CD4-positive, alpha-beta T cell (primary cell): ENCODE measurements at places on chromosomes 5 and 9.

DNA sequence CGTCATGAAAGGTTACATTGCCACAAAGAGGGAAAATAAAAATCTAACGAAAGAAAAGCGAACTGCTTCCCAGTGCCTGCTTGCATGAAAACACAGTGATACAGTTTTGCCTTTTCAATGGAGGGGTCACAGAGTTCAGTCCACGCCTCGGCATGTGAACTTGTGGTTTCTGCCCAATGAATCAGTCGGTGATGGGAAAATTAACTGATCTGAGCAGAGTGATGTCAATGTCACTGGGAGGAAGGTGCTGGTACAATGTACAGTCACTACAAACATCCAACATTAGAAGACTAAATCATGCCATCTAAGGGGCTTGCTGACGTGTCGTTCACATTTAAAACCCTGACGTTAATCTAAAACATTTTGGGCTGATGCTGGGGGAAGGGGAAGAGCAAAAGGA, 151.8 kb upstream of the MSX2 start:
- no peaks in the 10 kb centered on the region for H3K27me3 ChIP-seq
- no peak for DNase-seq
- H3K4me1 ChIP-seq, result no peaks in the 10 kb centered on the region
- no peak overlapping the region for H3K27ac ChIP-seq
- no peak overlapping the region for H3K4me3 ChIP-seq

GRCh38 chr9:134377976-134378375, 51.7 kb downstream of the RXRA start:
- H3K4me3 ChIP-seq, result no peak overlapping the region
- no peak overlapping the region for H3K27ac ChIP-seq
- DNase-seq, result no peak
- H3K36me3 ChIP-seq, result no peaks in the 10 kb centered on the region
- H3K27me3 ChIP-seq, result no peaks in the 10 kb centered on the region

- no peaks in the 10 kb centered on the region for H3K36me3 ChIP-seq
- no peak overlapping the region for H3K27ac ChIP-seq
- DNase-seq, result peak; percentile 27
- H3K4me1 ChIP-seq, result peaks cover 4% of the 10 kb centered on the region
- H3K4me3 ChIP-seq, result no peak overlapping the region
Measured at GRCh38 chr9:89597711-89598362, 7.0 kb upstream of the GADD45G start.

DNA sequence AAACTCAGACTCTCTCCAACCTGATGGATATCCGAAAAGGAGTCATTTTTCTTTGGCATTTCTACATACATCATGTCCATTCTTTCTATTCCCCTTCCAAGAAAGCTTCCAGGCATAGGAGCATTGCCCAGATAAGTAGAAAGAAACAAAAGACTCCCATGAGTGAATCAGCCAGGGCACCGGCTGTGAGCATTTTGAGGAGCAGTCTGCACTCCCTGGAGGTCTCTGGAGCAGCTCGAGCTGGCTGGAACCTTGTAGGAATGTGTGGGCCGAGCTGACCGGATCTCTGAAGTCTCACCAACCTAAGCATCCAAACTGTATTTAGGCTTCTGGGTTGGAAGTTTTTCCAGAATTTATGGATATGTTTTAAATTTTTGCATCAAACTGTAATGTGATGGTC, 161.4 kb upstream of the TRPC7 start:
- H3K4me1 ChIP-seq, result no peaks in the 10 kb centered on the region
- H3K4me3 ChIP-seq, result no peak overlapping the region
- H3K27me3 ChIP-seq, result no peaks in the 10 kb centered on the region
- no peak for DNase-seq

- no peaks in the 10 kb centered on the region for H3K4me1 ChIP-seq
- no peak overlapping the region for H3K27ac ChIP-seq
- no peak overlapping the region for H3K4me3 ChIP-seq
- no peak for DNase-seq
- H3K36me3 ChIP-seq, result no peaks in the 10 kb centered on the region
Measured at GRCh38 chr9:16572005-16572734, 298.3 kb downstream of the BNC2 start.

DNA sequence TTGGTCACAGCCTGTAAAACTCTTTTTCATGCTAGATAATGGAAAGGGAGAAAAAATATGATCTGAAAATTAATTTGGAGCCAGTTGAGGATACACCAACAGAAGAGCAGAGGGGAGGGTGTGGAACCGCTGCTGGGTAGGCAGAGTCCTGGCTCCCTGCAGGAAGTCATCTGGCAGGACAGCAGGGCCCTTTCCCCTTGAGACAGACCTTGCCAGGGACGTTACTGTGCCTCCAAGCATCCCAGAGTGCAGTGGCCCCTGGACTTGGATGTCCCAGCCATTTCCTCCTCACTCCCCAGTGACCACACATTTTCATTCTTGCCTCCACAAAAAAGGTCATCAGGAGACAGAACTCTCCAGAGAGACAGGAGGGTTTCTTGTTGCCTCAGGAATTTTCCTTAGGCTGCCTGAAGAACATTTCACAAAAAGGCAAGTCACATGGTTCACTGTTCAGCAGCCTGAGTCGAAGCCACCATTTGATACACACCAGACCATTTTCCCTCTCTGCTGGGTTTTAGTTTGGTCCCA, 5.9 kb downstream of the TRPM3 start:
- H3K36me3 ChIP-seq, result no peaks in the 10 kb centered on the region
- H3K27ac ChIP-seq, result no peak overlapping the region
- H3K27me3 ChIP-seq, result no peaks in the 10 kb centered on the region
- H3K4me3 ChIP-seq, result no peak overlapping the region
- no peak for DNase-seq

- H3K36me3 ChIP-seq, result no peaks in the 10 kb centered on the region
- H3K4me1 ChIP-seq, result peaks cover 20% of the 10 kb centered on the region
- no peak overlapping the region for H3K4me3 ChIP-seq
Measured at GRCh38 chr5:175800656-175801081, 70.7 kb upstream of the CPLX2 start.

- no peak for DNase-seq
- H3K27ac ChIP-seq, result no peak overlapping the region
- H3K4me3 ChIP-seq, result no peak overlapping the region
- no peaks in the 10 kb centered on the region for H3K36me3 ChIP-seq
Measured at GRCh38 chr5:82942083-82942881, 134.9 kb downstream of the TMEM167A start.

GRCh38 chr5:305050-305449, 16.5 kb upstream of the AHRR start:
- peaks cover 8% of the 10 kb centered on the region for H3K4me1 ChIP-seq
- no peak overlapping the region for H3K27ac ChIP-seq
- no peak overlapping the region for H3K4me3 ChIP-seq

DNA sequence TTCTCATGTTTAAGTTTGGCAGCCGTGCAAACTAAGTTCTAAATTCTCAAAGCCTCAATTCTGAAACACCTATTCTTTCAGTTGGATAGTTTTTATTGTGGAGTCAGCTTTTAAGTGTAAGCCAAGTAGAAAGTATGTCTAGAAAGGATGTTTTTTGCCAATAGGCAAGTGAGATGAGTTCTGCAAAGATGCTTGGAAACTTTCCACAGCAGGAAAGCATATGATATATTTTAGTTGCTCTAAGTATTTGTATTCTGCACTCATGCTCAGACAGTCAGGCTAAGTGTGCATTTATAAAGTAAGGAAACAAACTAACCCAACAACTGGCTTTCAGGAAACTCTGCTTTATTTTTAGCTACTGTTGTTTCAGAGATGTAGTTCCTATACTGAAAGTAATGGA, 67.3 kb upstream of the CDH18 start:
- H3K36me3 ChIP-seq, result no peaks in the 10 kb centered on the region
- no peaks in the 10 kb centered on the region for H3K4me1 ChIP-seq
- H3K4me3 ChIP-seq, result no peak overlapping the region
- no peak overlapping the region for H3K27ac ChIP-seq
- DNase-seq, result no peak

- H3K27ac ChIP-seq, result no peak overlapping the region
- H3K27me3 ChIP-seq, result peaks cover 46% of the 10 kb centered on the region
- DNase-seq, result no peak
Measured at GRCh38 chr9:34575241-34575640, 14.3 kb downstream of the CNTFR start.

DNA sequence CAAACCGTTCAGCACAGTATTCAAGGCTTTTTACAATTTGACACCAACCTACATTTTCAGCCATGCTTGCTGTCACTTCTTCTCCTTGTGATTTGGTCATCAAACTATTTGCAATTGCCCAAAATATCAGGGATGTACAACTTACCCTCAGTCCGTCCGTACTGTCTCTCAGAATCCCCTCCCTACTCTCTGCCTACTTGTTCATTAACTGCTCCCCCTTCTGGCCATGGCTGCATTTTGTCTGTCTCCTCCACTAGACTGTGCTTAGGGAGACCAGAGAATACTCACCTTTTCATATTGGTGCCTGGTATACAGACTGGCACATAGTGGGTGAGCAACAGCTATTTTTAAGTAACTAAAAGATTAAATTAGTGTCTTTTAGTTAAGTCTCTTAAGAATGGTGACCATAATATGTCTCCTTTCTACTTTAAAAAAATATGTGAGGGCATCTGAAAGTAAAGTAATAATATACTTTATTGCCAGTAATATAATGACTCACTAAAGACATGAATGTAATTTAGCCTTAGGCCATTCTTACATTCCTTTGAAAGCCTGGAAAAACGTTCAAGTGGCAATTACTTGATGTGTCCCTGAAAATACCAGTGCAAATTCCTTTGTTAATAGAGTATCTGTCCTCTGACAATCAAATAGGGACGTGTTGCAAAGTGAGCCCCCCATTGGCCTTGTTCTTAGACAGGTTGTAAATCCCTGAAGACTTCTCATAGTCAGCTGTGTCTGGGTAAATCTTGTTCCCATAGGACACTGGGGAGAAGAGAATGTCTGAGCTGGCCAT, 27.8 kb downstream of the PRLR start:
- H3K36me3 ChIP-seq, result no peaks in the 10 kb centered on the region
- H3K27ac ChIP-seq, result no peak overlapping the region
- no peak overlapping the region for H3K4me3 ChIP-seq
- no peaks in the 10 kb centered on the region for H3K4me1 ChIP-seq
- peaks cover 10% of the 10 kb centered on the region for H3K27me3 ChIP-seq

- H3K4me3 ChIP-seq, result no peak overlapping the region
- H3K27ac ChIP-seq, result no peak overlapping the region
- H3K36me3 ChIP-seq, result no peaks in the 10 kb centered on the region
- no peaks in the 10 kb centered on the region for H3K27me3 ChIP-seq
Measured at GRCh38 chr5:43348207-43348606, 35.0 kb upstream of the HMGCS1 start.

DNA sequence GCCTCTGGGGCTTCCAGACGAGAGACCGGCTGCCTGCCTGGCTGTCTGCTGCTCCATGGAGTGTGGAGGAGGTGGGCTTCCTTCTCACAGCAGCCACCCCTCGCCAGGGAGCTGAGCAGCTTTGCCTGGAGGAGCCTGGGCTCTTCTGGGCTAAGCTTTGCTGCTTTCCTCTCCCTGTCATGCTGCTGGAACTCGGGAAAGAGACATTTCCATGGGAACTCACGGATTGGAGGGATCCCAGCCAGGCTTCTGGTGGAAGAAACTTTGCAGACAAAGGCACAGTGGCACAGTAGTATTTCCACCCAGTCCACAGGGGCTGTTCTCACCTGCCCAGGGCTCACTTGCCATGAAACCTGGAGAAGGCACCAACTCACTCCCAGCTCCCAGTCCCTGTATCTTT, 5.6 kb upstream of the NTNG2 start:
- no peaks in the 10 kb centered on the region for H3K36me3 ChIP-seq
- peaks cover 12% of the 10 kb centered on the region for H3K27me3 ChIP-seq
- no peak overlapping the region for H3K4me3 ChIP-seq
- DNase-seq, result no peak

GRCh38 chr9:72734631-72735030, 213.2 kb downstream of the TMC1 start:
- no peaks in the 10 kb centered on the region for H3K36me3 ChIP-seq
- no peak overlapping the region for H3K4me3 ChIP-seq
- no peaks in the 10 kb centered on the region for H3K4me1 ChIP-seq
- no peak for DNase-seq

GRCh38 chr9:35042081-35042604, 30.3 kb downstream of the VCP start:
- H3K36me3 ChIP-seq, result peaks cover 29% of the 10 kb centered on the region
- DNase-seq, result no peak
- no peak overlapping the region for H3K27ac ChIP-seq

- no peaks in the 10 kb centered on the region for H3K36me3 ChIP-seq
- DNase-seq, result no peak
- no peak overlapping the region for H3K4me3 ChIP-seq
- no peak overlapping the region for H3K27ac ChIP-seq
Measured at GRCh38 chr5:133881576-133882388, 86.6 kb downstream of the C5orf15 start.

GRCh38 chr5:81517462-81517861, 123.5 kb upstream of the ACOT12 start:
- DNase-seq, result no peak
- H3K4me3 ChIP-seq, result no peak overlapping the region
- H3K27me3 ChIP-seq, result no peaks in the 10 kb centered on the region
- H3K36me3 ChIP-seq, result no peaks in the 10 kb centered on the region
- no peaks in the 10 kb centered on the region for H3K4me1 ChIP-seq
- no peak overlapping the region for H3K27ac ChIP-seq

DNA sequence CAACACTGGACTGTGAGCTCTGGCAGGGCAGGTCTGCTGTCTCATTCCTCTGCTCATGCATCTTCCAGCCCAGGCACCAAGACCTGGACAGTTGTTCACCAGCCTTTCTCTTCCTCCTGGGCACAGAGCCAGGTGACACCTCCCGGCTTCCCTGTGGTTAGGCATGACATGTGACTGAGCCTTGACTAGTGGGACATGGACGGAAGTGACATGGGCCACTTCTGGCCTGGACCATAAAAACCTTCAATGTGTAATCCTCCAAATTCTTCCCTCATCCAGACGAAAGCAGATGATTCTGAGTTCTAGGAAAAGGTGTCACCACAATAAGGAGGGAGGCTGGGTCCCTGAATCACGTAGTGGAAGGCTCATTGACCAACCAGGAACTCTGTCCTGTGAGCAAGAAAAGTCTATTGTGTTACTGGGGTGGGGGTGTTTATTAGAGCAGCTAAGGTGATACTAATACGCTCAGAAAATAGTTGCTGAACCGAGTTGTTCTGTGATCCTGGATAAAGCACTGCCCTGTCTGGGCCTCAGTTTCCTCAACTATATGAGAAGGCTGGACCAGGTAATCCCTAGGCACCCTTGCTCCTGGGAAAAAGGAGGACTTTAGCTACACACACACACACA, 26.6 kb upstream of the CRB2 start:
- no peak overlapping the region for H3K27ac ChIP-seq
- no peak overlapping the region for H3K4me3 ChIP-seq
- no peaks in the 10 kb centered on the region for H3K36me3 ChIP-seq
- H3K4me1 ChIP-seq, result peaks cover 4% of the 10 kb centered on the region

GRCh38 chr9:97970165-97970564, 13.0 kb upstream of the ANP32B start:
- H3K4me1 ChIP-seq, result no peaks in the 10 kb centered on the region
- no peaks in the 10 kb centered on the region for H3K36me3 ChIP-seq
- H3K4me3 ChIP-seq, result no peak overlapping the region
- no peak overlapping the region for H3K27ac ChIP-seq

DNA sequence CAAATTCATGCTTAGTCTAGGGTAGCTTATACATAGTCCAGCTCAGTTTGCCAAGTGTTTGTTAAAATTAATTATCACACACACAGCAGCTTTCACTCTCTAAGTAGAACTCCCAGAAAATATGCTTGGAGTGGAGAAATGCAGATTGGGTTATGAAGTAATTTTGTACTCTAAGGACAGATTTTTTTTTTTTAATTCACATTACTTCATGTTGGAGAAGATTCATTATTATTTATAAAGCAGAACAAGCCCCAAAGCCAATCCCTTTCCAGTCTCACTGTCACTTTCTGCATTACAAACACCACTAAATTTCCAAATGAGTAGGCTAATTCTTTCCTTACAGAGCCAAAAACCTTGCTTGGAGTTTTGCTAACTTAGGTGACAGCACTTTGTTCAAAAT, 11.7 kb upstream of the C9orf72 start:
- no peaks in the 10 kb centered on the region for H3K36me3 ChIP-seq
- no peak overlapping the region for H3K4me3 ChIP-seq
